ENCODE measurements at places on chromosomes 7 and 10.

GRCh38 chr10:69642747-69643146 lies 12.7 kb downstream of the FAM241B start:
- DNase-seq: no peak

DNA sequence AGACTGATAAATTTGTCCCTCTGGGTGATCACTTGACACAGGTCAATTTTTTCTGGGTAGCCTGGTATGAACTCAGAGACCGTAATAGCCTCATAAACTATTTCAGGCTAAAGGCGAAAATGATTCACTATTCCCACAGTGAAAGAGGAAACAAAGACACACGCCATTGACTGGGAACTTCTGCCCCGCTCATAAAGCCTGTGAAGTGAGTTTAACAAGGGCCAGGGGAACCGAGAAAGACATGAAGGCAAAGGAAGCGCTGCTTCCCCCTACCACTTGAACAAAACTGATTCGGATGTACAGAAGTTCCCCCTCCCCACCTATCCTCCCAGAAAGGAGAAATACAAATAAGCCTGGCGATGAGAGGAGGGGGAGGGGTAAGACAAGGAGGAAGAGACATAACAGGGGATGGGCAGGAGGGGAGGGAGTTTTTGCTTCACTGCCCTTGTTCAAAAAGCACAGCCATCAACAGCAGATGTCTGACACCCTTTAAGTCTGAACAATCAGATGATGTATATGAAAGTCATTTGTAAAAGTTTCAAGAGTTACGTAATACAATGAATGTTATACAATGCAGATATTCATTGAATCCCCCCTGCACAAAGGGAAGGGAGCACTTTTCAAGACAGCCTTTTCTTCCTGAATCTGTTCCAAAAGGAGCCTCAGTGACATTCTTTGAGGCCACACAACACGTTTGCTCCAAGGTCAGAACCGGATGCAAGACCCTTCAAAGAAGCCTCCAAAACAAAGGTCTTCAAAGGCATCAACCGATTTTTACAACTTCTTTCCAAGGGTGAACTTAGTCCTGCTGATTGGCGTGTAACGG lies 734 bp downstream of the ABCB4 start:
- peak; percentile 25 for DNase-seq

GRCh38 chr7:110645060-110645459 lies 445.9 kb upstream of the LRRN3 start:
- no peak for DNase-seq

DNA sequence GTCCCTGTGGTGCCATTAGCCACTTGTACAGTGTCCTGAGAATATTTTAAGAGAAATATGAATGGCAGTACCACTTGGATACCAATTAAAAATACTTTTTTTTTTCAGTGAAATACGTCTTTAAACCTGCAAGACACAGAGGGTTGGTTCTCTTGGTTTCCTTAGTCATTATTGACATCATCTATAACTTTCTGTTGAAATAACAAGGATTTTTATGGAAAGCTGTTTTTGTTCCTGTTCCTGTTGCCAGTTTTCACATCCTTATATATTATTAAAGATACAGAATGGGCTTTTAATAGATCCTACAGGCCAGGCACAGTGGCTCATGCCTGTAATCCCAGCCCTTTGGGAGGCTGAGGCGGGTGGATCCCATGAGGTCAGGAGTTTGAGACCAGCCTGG lies 579.9 kb downstream of the AUTS2 start:
- DNase-seq: no peak

GRCh38 chr10:125124115-125124487 lies 36.3 kb downstream of the CTBP2 start:
- DNase-seq: no peak

DNA sequence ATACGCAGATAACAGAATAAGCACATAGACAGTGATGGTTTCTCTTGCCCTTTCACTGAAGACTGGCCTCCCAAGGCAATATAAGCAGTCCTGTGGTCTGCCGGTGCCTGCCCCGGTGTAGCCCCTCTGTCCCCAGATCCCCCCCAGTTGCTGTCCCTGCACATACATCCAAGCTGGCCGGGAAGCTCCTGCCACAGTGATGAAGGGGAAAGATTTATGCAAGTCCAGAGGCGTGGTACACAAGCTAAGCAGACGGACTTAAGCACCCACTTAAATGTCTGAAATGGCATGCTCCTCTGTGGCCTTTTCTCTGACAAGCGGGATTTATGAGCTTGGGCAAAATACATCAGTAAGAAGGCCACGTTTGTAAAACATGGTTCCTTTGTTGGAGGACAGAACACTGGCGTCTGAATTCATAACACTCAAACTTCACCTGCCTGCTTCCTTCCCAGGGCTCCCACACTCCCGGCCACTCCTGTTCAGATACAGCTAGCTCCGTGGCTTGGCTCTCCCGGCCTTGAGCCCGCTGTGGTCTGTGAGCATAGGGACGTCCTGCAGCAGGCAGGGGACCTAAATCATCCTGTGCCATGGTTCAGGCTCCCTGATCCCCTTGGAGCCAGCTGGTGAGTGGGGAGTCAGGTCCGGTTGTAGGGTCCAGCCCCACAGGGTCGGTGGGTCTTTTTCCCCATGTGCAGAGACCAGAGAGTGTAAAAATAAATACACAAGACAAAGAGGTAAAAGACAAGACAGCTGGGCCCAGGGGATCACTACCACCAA lies 61.7 kb upstream of the PPP2R2D start:
- DNase-seq: no peak

DNA sequence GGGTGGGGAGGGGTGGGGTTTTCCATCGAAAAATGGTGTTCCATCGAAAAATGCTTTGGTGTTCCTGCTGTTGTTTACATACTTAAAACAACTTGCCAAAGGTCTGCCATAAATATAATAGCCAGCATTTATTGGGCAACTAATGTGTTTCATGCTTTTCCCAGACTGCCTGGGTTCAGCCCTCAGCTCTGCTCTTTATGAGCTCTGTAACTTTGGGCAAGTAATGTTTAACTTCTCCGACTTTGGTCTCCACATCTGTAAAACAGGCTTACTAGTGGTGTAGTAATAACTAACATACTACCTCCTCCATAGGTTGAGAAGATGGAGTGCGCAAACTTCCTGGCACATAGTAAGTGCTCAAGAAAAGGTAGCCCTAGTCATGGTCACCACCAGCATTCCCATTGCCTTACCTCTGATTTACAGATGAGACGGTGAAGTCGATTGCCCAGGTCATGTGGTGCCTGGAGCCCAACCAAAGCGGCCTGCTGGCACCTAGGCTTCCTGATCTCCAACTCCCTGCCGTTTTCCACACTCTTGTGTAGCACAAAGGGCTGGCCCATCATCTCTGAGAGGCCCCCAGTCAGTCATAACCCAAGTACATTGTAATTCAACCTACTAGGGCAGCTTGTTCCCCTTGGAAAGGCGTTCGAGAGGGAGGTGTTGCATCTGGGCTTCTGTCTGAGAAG lies 8.9 kb downstream of the ZMIZ1 start:
- no peak for DNase-seq

GRCh38 chr7:131745390-131746248 lies 189.2 kb upstream of the PODXL start:
- DNase-seq: peak; percentile 30

GRCh38 chr7:158911145-158911544 lies 54.8 kb downstream of the DYNC2I1 start:
- no peak for DNase-seq

DNA sequence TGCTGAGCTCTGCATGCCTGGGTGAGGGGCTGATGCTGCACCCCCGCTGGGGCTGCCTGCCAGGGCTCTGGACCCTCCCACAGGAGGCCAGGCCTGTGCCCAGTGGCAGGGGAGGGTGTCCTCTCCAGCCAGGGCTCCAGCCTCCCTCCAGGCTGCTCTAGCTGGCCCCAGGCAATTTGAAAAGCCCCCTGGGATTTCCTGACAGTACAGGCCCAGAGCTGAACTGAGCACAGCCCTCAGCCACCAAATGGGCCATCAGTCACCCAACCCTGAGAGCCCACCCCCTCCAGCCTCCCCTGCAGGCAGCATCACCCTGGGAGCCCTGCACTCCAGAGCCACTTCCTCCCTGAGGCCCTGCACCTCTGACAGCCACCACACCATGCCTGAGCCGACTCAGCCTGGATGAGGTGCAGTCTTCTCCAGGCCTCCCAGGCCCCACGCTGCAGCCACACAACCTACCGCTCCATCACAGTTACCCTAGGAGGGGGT lies 101.8 kb upstream of the RET start:
- DNase-seq: no peak

- DNase-seq: no peak
Measured at GRCh38 chr10:112335868-112336265, 38.0 kb upstream of the ACSL5 start.

- peak; percentile 19 for DNase-seq
Measured at GRCh38 chr10:98267894-98268693, at the start of gene LOXL4. TSS of gene LOXL4 (minus strand) at chr10:98268194. CDS start at chr10:98263019, 5,175 bp downstream.

GRCh38 chr10:34358729-34359434 lies 456.2 kb downstream of the PARD3 start:
- DNase-seq: no peak

DNA sequence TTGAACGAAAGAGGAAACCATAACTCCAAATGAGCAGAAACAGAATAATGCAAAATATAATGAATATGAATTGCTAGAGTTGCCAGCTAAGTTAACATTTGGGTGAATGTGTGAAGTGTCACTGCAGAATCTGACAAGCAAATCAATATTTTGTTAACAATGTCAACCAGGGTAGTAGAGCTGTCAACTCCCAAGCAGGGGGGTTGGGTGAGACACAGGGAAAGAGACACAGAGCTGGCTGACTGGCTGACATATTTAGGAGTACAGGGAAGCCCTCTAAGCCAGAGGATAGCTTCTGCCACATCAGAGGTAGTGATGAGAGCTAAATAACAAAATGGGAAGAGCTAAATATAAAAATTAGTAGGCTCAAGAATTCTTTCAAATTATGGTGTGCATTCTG lies 393.1 kb upstream of the KCND2 start:
- DNase-seq: no peak

GRCh38 chr10:619710-620109 lies 69.8 kb downstream of the DIP2C start:
- DNase-seq: no peak

GRCh38 chr7:106088014-106088413 lies 24.1 kb downstream of the SYPL1 start:
- no peak for DNase-seq

- DNase-seq: no peak
Measured at GRCh38 chr7:122686360-122686878, 12.5 kb downstream of the RNF133 start.

- no peak for DNase-seq
Measured at GRCh38 chr10:130656582-130657133, 520.5 kb downstream of the GLRX3 start.

DNA sequence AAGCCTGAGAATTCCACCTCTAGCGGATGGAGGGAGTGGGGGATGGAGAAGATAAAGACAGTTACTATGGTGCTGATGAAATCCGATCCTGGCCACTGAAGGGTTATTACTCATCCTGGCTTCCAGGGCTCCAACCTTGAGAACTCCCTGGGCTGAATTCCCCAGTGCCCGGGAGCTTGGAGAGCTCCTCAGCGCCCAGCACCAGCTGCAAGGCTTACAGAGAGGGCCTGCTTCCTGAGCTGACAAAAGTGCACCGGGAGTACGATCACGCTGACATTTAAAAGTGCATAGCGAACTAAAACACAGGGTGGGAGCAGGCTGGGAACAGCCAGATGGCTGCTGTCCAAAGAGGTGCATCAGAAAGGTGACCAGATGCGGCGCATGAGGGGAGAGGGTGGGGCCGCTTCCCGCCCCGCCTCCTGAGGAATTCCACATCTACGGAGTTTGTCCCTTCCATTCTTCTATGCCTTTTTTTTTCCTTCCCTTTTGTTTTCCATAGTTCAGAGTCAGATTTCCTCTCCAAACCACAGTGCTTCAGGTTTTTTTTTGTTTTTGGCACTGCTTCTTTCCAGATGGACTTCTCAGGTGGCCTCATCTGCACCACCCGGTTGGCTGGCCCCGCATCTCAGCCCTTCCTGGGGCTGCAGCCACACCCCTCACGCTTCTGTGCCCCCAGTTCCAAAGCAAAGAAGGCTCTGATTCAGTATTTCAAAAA lies 62.4 kb upstream of the MKRN1 start:
- peak; percentile 92 for DNase-seq

DNA sequence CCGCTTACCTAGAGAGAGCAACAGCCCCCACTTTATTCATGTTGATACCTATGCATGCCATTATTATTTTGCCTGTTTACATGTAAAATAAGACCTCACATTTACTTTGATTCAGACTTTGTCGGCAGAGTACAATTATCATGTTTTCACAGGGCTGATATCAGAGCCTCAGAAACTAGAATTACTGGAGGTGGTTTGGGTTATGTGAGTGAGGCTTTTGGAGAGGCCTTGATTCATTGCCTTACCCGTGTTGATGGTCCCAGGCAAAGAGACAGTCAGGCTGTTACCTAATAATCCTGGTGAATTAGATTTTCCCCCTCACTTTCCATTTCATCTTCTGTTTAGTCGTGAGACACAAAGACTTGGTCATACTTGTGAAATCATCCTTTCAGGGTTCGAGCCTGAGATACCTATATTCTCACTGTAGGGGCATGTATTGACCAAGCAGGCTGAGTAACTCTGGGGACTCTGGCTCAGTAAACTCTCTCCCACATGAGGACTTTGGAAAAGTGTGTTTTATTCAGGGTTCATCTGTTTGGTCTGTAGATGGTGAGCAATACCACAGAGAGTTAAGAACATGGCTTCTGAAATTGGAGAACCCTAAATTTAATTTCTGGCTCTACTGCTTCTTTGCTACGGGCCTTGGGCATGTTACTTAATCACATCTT lies 150.9 kb downstream of the CELF2 start:
- DNase-seq: no peak

- peak; percentile 95 for DNase-seq
Measured at GRCh38 chr7:33072471-33072870, 9.9 kb upstream of the NT5C3A start.

DNA sequence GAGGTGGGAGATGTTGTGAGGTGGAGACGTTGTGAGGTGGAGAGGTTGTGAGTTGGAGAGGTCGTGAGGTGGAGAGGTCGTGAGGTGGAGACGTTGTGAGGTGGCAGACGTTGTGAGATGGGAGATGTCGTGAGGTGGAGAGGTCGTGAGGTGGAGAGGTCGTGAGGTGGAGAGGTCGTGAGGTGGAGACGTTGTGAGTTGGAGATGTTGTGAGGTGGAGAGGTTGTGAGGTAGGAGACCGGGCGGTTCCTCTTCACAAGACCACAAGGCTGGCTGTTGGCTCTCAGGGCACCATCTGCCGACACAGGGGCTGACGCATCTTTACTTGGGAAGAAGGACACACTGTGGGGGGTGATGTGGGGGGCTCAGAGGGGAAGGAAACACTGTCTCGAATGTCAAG lies 34.7 kb upstream of the SHH start:
- no peak for DNase-seq

- DNase-seq: peak; percentile 96
Measured at GRCh38 chr7:28062197-28062991, 118.2 kb downstream of the JAZF1 start.

GRCh38 chr7:84159435-84159834 lies 35.2 kb downstream of the SEMA3A start:
- DNase-seq: no peak
